Anterior cingulate cortex (tissue), 58 donors: ENCODE measurements at places on chromosomes 13 and 19.

DNA sequence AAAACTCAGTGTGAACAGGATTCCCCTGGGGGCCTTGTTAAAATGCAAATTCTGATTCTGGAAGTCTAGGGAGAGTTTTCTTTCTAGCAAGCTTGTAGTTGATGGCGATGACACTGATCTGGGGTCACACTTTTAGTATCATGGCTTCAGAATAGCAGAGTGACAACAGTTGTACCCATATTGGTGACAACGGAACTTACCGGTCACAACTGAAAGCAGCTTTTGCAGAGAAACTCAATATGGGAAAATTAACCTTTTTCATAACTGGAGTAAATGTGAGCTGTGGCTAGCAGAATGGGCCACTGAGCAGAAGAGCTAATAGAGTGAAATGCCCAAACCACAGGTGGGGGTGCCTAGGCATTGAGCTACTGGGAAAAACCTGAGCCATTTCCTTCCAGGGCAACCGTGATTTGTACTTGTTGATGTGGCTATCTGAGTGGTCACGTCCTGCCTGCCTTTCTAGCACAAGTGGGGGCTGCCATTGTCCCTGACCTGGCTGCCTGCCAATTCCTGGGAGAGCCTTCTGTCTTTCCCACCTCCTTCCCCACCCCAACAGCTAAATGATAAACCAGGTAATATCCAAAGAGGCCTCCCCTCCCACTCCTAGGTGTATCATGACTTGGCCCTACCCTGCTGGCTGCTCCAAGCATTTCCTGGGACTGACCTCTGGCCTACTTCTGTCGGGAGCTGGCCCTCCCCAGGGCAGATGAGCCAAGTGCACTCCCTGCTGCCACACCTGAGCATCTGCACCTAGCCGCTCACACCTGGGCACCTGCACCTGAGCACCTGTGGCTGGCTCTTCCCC lies 1.7 kb upstream of the SLC10A2 start:
- no peak for DNase-seq

DNA sequence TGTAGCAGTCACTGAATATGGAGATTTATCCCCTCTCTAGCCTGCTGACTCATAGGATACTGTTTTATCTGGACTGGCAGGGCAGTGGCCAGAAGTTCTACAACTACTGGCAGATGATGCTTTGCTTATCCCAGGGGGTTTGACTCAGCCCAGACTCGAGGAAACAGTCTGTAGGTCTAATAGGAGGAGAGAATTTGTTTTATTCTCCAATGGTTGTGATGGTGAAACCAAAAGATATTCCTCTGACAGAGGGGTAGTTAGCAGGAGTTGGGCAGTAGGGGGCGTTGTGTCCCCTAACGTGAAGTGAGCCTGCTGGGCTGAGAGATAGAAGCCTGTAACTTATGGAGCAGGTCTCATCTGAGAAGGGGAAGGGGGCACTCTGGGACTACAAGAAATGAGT lies 74.9 kb downstream of the WTIP start:
- DNase-seq: no peak

DNA sequence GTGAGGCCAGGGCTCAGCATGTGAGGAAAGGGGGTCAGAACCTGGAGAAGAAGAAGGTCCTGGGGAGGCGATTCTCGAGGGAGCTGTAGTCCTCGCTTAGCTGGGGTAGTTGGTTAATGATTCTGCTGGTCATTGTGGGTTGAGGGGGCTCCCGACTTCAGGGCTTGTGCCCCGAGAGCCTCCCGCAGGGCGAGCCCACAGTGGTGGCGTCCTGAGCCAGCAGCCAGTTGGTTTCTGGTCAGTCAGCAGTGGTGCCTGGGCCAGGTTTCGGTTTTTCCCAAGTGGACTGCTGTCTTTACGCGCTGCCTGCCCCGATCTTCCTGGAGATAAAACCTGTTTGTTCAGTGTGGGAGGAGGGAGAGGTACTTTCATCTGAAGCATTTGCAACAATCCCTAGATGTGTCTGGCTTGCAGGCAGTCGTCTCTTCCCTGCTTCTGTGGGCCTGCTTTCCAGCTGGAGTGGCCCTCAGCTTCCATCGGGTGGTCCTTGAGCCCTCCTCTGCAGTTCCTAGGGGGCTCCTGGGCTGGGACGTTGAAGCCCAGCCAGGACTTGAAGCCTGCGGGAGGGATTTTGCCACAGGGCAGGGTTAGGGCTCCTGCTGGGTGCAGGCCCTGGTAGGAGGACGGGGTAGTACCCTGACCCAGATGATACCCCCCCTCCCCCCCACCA lies 3.2 kb downstream of the PTBP1 start:
- no peak for DNase-seq

DNA sequence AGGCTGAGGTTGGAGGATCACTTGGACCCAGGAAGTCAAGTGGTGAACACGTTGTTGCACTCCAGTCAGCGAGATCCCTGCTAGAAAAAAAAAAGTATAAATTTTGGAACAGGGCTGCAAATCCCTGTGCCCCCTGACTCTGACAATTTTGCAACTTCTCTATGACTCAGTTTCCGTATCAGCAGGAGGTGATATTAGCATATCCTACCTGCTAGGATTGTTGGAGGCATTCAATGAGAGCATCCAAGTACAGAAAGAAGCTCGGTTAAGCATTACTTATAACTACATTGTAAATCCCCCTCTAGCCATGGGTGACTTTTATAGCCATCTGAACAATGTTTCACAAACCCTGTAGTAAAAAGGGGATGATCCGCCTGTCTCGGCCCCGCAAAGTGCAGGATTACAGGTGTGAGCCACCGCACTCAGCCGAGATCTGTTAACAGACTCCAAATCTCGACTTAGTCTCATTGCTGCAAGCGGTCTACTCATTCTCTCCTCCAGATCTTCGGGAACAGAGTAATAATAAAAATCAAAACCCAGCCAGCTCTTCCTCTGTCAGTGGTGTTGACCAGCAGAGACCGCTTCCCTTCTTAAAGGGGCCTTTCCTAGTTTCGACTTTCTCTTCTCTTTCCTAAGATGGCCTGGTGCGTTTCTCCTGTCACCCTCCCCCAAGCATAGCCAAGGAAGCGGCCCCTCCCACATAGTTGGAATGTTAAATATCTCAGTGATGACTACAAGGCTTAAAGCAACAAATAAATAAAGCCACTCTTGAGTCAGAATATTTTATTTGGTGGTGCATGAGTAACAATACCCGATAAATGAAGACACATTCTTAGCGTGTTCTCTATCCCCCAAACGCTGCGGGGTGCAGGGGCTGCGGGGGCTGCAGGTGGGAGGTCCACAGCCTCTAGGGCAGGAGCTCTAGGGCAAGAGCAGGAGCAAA lies 10.3 kb upstream of the BICRA start:
- no peak for DNase-seq

DNA sequence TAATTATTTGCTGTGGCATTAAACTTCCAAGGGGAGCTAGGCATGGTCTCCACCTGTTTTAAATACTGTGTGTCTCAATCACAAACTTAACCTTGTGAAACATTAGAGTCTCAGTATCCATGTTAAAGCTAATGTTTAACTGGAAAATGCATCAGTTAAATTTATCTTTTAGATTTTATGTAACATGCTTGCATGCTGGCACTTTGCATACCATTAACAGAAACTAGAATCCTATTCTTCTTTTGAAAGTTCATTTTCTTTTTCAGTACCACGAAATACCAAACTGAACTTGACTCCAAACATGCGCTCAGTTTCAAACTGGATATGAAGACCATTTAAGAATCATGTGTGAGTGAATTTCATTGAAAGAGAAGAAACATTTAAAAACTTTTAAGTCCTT lies 328.9 kb upstream of the SLC10A2 start:
- no peak for DNase-seq

DNA sequence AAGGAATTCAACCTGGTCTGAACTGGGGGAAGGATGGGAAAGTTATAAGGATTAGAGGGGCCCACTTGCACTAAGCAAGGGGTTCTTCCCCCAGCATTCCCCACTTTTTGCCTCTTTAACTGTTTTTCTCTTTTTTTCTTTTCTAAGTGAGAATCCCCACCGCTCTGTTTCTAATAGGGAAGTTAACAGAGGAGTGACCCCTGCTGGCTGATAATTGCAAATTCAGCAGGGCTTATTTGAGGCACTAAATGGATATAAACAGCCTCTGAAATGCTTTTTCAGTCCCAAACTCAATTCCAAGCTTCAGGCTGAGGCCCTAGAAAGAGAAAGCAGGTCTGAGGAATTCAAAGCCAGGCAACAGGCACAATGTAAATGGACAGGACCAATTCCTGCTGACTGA lies 38.2 kb upstream of the CEACAM21 start:
- no peak for DNase-seq

DNA sequence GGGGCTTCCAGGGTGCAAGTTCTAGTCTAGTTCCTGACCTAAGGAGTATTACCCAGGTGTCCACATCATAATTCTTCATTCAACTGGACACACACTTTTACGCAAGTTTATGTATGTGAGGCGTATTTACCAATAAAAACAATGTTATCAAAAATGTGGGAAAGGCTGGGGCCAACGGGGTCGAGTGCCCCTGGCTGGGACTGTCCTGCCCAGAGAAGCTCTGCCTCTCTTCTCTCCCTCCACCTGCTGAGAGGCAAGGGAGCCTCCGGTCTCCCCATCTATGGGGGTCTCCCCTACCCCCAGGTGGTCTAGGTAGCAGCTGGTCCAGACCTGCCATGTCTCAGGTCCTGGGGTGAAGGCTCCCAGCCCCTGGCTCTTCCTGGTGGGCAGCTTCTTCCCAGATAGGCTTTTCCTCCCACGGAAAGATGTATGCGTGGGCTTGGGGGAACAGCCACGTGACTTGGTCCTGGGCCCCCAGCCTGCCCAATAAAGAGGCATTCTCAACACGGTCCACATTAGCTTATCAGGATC lies 132.4 kb downstream of the USP12 start:
- DNase-seq: no peak

GRCh38 chr13:111927181-111927540 lies 139.8 kb upstream of the SOX1 start:
- DNase-seq: no peak

DNA sequence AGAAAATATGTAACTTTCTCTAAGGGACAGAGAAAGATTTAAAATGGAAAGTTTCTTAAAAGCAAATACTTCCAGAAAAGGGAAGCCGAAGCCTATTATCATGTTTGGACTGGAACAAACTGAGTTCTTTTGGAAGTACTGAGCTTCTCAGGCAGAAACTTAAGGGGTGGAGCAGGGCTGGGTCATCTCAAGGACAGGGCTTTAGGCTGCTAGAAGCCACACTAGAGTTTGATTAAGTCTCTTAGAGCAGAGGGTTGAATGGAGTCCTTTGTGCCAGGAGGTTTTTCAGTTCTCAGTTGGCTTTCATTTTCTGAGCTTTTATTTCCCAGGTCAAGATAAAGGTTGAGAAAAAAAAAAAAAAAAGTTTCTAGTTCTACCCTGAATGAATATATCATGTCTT lies 432.7 kb downstream of the SLITRK5 start:
- no peak for DNase-seq

GRCh38 chr19:36169084-36169760 lies 17.0 kb upstream of the COX7A1 start:
- no peak for DNase-seq

- no peak for DNase-seq
Observed at GRCh38 chr13:71695662-71696061, 171.3 kb downstream of the DACH1 start.

- DNase-seq: no peak
Observed at GRCh38 chr13:34654203-34654602, 287.9 kb upstream of the NBEA start.

GRCh38 chr19:13150931-13151604 lies 857 bp downstream of the IER2 start:
- DNase-seq: no peak

- DNase-seq: no peak
Observed at GRCh38 chr19:6714749-6715555, 5.5 kb downstream of the C3 start.

DNA sequence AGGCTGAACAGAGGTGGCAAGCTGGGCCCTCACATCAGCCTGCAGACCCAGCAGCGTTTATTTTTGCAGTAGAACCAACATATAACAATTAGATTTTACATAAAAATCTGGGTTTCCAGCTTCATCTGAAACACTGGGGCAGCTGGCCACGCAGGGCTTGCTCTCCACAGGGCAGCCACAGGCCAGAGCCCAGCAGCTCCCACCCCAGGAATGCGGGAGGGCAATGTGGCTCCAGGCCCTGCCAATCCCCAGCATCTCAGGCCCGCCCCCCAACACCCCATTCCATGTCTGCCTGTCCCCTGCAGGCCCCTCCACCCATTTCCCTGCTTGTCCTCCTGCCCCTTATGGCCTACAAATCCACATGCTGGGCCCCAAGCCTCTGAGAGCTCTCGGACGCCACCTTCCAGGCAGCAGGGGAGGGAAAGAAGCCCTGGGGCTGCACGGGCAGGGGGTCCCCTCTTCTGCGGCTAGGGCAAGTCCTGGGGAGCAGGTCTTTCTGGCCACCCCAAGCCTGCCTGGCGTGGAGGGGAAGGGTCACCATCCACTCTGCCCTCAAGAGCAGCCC lies 15.0 kb upstream of the VSTM2B start:
- no peak for DNase-seq

DNA sequence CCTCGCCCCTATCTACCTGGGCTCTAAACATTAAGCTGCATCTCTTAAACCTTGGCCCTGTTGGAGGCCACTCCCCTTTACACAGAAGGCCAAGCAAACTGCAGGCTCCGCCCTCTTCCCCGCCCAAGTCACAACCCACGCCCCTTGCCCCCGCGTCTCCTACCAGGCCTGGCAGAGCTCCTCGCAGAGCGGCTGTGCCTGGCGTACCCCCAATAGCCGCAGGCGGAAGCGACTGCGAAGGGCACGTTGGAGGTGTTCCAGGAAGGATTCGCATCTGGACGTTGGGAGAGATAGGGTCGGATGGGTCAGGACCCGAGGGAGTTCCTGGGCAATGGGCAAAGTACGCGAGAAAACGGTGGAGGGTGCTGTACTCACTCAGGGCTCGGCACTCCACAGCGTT lies 5.9 kb downstream of the RTBDN start:
- DNase-seq: no peak
